ENCODE measurements at places on chromosomes 4 and X.

GRCh38 chr4:170259631-170260153 is 169.9 kb upstream of the AADAT start:
- H3K4me3 ChIP-seq = no peak overlapping the region
- peak; percentile 65 for DNase-seq
- H3K27ac ChIP-seq = no peak overlapping the region
- no peaks in the 10 kb centered on the region for H3K36me3 ChIP-seq
- no peaks in the 10 kb centered on the region for H3K27me3 ChIP-seq

DNA sequence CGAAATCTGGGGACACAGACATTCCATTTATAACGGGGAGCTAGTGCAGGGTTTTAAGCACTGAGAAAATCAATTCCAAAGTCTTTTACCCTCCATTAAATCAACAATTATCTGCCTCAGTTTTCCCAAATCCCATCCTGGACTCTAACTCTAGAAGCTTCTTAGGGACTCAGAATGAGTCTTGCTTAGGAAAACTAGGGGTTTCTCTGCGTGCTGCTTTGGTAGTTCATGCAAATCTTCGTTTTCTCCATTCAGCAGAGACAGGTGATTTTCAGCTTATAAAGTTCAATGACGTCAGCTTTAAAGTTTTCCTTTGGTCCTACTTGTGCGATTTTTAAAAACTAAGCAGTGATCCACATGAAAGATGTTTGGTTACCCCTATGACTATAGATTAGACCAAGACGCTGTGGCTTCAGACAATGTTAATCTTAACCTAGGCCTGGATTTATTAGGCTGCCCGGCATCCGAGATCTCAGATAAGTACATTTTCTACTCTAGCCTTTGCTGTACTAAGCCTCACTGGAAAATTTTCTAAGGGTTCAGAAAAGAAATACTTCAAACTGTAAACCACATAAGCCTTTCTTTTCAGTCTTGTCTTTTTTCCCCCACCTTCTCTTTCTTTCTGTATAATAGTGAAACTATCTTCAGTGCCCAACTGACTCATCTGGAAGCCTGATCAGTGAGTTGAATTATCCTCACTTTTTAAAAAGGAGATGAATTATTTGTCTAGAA is 121.4 kb upstream of the GATB start:
- no peak overlapping the region for H3K4me3 ChIP-seq
- H3K36me3 ChIP-seq = no peaks in the 10 kb centered on the region
- no peak overlapping the region for H3K27ac ChIP-seq
- H3K4me1 ChIP-seq = peaks cover 22% of the 10 kb centered on the region
- no peak for DNase-seq

DNA sequence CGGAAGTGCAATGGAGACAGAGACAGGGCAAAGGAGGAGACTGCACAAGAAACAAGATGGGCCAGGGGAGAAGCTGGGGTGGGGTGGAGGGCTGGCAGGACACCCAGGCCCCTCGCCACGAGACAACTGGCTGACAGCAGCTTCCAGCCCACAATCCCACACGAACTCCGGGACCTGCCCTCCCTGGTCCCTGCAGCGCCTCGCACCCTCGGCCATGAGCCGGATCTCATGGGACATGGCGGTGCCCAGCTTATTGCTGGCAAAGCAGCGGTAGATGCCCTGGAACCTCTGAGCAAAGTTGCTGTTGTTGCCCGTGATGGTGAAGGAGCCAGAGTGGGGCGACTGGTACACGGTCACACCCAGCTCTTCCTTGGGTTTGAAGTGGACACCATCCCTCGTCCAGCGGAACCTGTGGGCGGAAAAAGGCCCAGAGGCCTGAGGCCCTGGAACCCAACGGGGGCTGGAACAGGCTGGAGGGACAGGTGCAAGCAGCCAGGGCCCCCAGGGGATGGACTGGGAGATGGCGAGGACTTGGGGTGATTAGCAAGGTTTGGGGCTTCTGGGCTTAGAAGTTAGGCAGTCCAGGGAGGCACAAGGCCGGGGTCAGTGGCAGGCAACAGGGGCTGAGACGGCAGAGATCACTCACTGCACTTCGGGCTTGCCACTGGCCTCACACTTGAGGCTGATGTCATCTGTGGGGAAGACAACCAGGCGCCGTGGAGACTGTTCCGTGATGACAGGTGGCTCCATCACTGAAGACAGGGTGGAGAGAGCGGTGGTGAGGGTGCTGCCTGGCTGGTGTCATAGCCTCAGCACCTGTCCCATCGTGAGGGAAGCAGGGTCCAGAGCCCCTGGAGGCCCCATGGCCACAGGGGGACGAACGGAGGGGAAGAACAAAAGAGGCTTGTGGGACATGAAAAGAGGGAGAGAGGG is 13.8 kb downstream of the L1CAM start:
- H3K27ac ChIP-seq = no peak overlapping the region
- H3K4me3 ChIP-seq = no peak overlapping the region
- DNase-seq = no peak
- peaks cover 3% of the 10 kb centered on the region for H3K4me1 ChIP-seq
- peaks cover 10% of the 10 kb centered on the region for H3K27me3 ChIP-seq
- H3K36me3 ChIP-seq = no peaks in the 10 kb centered on the region

DNA sequence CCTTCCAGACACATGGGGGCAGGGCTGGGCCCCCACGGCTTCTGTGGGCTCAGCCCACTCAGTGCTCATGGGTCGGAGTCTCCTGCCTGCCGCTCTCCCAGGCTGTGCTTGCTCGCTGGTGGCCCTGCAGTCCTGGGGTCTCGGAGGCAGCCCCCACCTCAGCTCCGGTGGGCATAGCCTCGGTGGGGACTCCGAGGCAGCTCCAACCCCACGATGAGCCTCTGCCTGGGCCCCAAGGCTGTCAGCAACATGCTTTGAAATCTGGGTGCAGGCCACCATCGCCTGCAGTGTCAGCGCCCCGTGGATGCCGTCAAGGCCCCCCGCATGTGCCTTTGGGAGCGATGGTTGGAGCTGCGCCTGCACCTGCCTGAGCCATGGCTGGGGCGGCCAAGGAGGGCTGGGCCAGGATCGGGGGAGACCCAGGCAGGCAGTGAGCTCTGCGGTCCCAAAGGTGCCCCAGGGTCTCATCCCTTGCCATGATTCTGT is 30.2 kb upstream of the SPON2 start:
- H3K4me1 ChIP-seq = peaks cover 59% of the 10 kb centered on the region
- peaks cover 22% of the 10 kb centered on the region for H3K36me3 ChIP-seq
- peak overlapping the region; percentile 96 for H3K27ac ChIP-seq
- DNase-seq = no peak

GRCh38 chrX:55754861-55755294 is 37.3 kb downstream of the RRAGB start:
- no peaks in the 10 kb centered on the region for H3K27me3 ChIP-seq
- peaks cover 17% of the 10 kb centered on the region for H3K36me3 ChIP-seq
- no peaks in the 10 kb centered on the region for H3K4me1 ChIP-seq
- DNase-seq = no peak
- no peak overlapping the region for H3K4me3 ChIP-seq

DNA sequence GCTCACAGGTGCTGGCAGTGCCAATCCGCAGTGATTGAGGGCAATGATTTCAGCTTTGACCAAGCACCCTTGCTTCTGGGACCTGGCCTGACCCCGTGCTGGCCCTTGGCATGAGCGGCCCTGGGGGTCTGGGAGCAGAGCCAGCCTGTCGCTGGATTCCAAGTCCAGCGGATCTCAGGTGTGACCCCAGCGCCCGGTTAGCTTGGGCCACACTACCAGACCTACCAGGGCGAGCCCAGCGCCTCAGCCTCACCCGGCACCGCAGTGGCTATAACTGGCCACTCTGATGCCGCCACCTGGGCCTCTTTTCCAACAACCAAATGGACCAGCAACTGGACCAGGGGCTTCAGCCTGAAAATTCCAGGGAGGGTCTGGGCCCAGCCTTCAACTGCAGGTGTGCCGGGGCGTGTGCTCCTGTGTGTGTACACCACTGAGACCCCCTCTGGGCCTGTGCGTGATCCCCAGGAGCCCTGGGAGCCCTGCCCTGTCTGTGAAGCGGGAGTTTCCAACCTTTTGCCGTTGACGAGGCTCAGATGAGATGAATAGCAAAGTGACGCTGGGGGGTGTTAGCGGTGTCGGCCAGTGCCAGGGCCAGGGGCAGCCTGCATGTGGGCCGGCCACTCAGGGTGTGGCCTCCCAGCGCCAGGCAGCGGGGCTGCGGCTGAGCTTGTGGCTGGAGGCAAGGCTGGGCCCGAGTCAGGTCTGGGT is 658 bp downstream of the SH3TC1 start:
- H3K36me3 ChIP-seq = no peaks in the 10 kb centered on the region
- H3K4me3 ChIP-seq = peak overlapping the region; percentile 77
- peaks cover 39% of the 10 kb centered on the region for H3K4me1 ChIP-seq
- H3K27ac ChIP-seq = peak overlapping the region; percentile 88
- DNase-seq = peak; percentile 14
- no peaks in the 10 kb centered on the region for H3K27me3 ChIP-seq

GRCh38 chr4:179196511-179196910 is 1754.3 kb upstream of the AGA start:
- no peaks in the 10 kb centered on the region for H3K36me3 ChIP-seq
- H3K4me1 ChIP-seq = no peaks in the 10 kb centered on the region
- no peak overlapping the region for H3K4me3 ChIP-seq
- no peak overlapping the region for H3K27ac ChIP-seq
- H3K27me3 ChIP-seq = no peaks in the 10 kb centered on the region

DNA sequence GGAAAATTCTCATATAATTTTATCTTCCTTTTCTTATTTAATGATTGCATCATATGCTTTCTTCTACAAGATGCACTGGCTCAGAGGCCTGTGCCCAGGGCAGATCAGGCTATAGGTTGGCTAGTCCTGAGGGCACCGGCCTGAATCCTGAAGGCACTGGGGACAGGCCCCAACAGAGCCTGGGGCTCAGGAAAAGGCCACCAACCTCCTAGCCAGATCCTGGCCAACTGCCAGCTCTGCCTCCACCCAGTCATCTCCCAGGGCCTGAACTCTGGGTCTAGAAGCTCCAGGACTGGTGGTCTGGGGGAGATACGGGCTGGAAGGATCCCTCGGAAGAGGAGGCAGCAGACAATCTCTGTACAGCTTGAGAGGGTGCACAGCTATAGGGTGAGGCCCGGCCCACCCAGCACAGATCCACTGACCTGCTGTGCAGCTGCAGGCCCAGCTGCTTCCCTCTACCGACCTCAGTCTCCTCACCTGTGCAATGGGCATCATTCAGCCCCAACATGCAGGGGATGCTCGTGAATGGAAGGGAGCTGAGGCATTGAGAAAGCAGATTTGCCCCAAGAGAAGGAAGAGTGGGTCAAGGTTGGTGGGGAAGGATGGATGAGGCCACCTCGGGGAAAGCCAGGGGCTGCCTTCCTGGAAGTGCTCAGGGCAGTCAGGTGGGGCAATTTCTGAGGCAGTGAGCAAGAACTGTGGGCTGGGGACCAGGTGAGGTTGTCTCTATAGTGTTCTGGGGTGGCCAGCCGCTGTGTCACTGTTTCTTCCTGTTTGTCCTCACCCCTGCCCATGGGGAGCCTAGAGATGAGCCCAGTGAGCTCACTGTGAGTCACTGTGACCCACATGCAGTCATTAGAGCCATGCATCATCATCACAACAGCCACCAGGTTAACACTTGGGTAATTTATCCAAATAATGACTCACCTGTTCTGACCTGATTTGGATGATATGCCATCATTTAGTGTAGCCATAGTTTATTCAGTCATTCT is 22.4 kb upstream of the XAGE2 start:
- no peaks in the 10 kb centered on the region for H3K36me3 ChIP-seq
- peaks cover 3% of the 10 kb centered on the region for H3K27me3 ChIP-seq
- no peak overlapping the region for H3K27ac ChIP-seq
- no peak for DNase-seq
- H3K4me1 ChIP-seq = no peaks in the 10 kb centered on the region

DNA sequence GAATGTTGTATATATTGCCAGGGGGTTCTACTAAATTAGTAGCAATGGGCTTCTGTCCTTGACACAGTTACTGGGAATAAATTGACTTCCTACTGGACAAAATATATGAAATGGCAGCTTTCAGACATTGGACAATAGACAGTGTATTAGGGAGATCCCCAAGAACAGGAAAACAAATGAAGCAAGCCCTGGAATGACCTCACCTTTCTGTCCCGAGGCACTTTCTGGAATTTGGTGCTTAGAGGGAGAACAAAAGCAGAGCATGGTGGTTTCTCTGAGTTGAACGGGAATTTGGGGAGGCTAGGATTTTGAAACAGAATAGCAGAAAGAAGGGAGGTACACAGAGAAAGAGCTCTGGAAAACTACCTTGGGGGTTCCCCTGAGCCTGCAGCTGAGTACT is 187.7 kb upstream of the MAGEB2 start:
- DNase-seq = no peak
- H3K27me3 ChIP-seq = no peaks in the 10 kb centered on the region
- no peaks in the 10 kb centered on the region for H3K36me3 ChIP-seq

DNA sequence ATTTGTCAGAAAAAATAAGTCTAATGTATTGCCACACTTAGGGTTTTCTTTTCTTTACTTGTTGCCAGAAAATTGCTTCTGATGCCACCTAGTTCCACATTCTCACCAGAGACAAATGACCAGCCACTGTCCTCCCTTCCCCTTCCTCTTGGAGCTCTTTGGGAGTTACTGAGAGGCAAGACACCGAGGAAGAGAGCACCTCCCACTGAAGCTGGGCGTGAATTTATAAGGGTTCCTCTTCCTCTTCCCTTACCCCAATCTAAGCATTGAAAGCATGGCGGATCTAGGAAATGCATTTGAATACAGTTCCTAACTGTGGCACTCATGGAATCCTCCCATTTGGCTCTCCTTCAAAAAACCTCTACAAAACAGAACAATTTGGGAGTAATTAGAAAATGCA is 30.0 kb downstream of the ANXA3 start:
- H3K27ac ChIP-seq = no peak overlapping the region
- no peak for DNase-seq
- H3K4me3 ChIP-seq = no peak overlapping the region

DNA sequence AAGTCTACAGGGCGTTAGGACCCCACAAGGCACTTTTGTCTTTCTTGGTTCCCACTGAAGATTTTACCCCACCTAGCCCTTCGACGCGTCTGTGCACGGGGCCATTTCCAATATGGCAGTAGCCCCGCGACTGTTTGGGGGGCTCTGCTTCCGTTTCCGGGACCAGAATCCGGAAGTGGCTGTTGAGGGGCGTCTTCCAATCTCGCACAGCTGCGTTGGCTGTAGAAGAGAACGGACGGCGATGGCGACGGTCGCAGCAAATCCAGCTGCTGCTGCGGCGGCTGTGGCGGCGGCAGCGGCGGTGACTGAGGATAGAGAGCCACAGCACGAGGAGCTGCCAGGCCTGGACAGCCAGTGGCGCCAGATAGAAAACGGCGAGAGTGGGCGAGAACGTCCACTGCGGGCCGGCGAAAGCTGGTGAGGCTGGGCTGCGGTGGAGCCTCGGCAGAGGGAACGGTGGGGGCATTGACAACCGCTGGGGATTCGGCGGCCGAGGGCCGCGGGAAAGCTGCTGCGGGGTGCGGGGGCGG is at the start of gene USP11:
Gene USP11 (plus strand): TSS at position 207 of the 530 bp plus-strand sequence. CDS start 35 bp downstream, at position 242.
- DNase-seq = peak; percentile 50
- H3K27me3 ChIP-seq = no peaks in the 10 kb centered on the region
- peaks cover 23% of the 10 kb centered on the region for H3K4me1 ChIP-seq
- H3K27ac ChIP-seq = peak within 1 kb of the TSS; percentile 100
- peaks cover 20% of the 10 kb centered on the region for H3K36me3 ChIP-seq

DNA sequence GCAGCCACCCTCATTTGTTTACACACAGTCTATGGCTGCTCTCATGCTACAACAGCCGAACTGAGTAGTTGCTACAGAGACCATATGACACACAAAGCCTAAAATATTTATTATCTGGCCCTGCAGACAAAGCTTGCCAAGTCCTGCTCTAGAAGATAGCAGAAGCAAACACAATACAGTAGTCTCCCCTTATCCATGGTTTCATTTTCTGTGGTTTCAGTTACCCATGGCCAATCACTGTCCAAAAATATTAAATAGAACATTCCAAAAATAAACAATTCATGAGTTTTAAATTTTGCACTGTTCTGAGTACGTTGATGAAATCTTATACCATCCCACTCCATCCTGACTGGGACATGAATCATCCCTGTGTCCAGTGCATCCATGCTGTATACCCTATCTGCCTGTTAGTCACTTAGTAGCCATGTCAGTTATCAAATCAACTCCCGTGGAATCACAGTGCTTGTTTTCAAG is 40.2 kb upstream of the ZNF81 start:
- no peaks in the 10 kb centered on the region for H3K4me1 ChIP-seq
- H3K27me3 ChIP-seq = no peaks in the 10 kb centered on the region
- no peak overlapping the region for H3K4me3 ChIP-seq
- DNase-seq = no peak
